Karpas-422 (cell line): ENCODE measurements at places on chromosomes 3 and 15.
A peak's percentile ranks its signal among the peaks of the same experiment; 100 is the strongest.

GRCh38 chr15:37872661-37873060 lies 61.8 kb upstream of the TMCO5A start:
- no peak for DNase-seq
- H3K27ac ChIP-seq = no peak overlapping the region
- no peaks in the 10 kb centered on the region; the same call in 1 of the 2 replicates for H3K27me3 ChIP-seq
- H3K4me3 ChIP-seq = no peak overlapping the region

DNA sequence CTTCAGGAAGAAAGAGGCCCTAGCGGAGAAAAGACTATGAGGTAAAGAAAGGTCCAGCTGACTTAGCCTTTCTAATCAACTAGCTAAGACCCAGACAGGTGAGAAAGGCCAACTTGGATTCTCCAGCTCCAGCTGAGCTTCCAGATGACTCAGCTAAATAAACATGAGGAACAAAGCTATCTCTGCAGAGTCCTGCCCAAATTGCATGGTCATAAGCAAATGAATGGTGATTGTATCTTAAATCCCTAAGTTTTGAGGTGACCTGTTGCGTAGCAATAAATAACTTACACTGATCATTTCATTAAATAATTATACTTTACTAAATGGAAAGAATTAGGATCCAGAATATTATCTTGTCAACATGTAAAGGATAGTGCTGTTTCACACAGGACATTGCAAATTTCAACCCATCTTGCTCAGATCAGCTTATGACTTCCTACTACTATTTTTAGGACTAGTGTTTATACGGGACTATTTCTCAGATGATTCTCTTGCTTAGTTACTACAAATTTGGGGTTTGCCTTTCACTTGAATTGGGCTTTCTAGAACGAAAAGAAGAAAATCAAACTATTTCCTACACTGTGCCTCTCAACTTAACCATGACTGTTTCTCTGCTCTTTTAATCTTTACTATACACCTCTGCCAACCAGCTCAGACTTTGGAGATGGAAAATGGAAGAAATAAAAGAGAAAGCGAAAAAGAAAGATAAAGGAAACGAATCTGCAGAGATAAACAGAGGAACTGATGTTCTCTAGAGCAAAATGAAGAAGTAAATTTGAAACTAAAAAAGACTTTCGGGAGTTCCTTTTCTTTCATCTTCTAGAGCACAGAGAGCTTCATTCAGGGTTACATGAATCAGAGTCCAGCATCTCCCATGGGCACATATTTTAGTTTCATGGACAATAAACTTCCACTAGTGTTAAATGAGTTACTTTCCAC lies 6.6 kb upstream of the ADGRG7 start:
- no peak overlapping the region for H3K27ac ChIP-seq
- H3K36me3 ChIP-seq = no peaks in the 10 kb centered on the region
- peak overlapping the region; percentile 54 for H3K4me3 ChIP-seq
- peaks cover 13% of the 10 kb centered on the region for H3K4me1 ChIP-seq
- DNase-seq = no peak
- H3K27me3 ChIP-seq = no peaks in the 10 kb centered on the region

DNA sequence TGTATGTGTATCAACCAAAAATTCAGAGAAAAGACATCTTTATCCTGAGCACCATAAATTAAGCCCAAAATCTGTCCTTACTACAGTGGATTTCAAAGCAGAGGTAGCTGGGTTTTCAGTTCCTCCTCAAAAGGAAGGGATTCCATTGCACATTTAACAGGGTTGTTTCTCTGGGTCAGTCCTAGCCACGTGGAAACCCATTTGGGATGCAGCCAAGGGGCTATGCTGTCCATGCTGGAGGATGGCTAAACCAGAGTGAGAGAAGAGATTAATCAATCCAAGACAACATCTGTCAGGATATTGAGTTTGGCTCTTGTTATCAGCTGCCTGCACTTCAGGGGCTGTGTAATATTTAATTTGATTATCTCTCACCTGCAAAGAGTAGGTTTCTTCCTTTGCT lies 28.1 kb downstream of the LSAMP start:
- DNase-seq = no peak
- H3K4me1 ChIP-seq = no peaks in the 10 kb centered on the region
- H3K4me3 ChIP-seq = no peak overlapping the region
- H3K27me3 ChIP-seq = no peaks in the 10 kb centered on the region

- no peak overlapping the region for H3K27ac ChIP-seq
- no peaks in the 10 kb centered on the region for H3K36me3 ChIP-seq
- no peak overlapping the region for H3K4me3 ChIP-seq
- no peaks in the 10 kb centered on the region for H3K27me3 ChIP-seq
- DNase-seq = no peak
Observed at GRCh38 chr15:60093273-60094067, 89.4 kb downstream of the FOXB1 start.

DNA sequence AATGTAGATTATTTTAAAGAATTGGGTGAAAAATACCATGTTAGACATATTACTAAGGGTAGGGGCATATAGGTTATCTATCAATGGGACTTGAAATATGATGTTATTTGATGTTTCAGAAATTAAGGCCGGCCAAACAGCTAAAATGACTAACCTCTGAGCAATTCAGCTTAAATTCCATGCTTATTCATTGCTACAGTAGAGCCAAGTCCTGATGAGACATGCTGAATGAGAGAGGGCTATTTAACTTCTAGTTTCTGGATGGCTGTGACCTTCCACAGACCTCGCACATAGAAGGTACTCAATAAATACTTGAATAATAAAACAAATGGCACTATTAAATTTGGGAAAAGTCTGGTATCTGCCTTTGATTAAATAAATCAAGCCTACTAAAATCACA lies 175.6 kb upstream of the WNT5A start:
- H3K27ac ChIP-seq = no peak overlapping the region
- DNase-seq = no peak
- H3K27me3 ChIP-seq = no peaks in the 10 kb centered on the region
- H3K36me3 ChIP-seq = no peaks in the 10 kb centered on the region

DNA sequence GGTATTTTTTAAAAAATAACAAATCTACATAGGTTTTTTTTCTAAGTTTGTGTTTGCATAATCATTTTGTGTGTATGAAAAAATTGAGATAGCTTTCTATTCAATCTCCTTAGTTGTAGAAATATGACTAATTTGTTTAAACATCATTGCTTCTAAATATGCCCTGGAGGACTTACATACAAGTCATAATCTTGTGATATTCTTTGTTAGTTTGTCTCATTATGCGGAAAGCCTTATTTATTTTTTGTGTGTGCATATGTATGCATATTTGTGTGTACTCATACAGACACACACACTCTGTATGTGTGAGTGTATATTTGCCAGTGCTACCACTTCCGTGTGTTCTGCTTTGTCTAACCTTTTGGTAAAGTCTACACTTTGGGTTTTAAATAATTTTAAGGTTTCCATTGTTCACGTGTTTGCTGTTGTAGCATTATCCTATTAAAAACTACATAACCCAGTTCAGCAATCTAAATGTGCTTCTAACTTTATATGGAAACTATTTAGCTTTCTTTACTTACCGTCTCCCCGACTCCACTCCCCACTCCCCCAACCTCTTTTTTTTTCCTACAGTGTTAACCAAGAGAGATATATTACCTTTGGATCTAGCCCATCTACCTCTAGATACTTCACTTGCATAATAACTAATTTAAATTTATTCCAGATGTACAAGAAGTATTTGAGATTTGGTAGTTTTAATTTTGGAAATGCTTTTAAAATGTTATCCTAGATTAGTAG lies 111.7 kb downstream of the FNDC3B start:
- no peaks in the 10 kb centered on the region for H3K4me1 ChIP-seq
- no peak overlapping the region for H3K4me3 ChIP-seq
- H3K36me3 ChIP-seq = no peaks in the 10 kb centered on the region
- H3K27ac ChIP-seq = no peak overlapping the region
- DNase-seq = no peak

DNA sequence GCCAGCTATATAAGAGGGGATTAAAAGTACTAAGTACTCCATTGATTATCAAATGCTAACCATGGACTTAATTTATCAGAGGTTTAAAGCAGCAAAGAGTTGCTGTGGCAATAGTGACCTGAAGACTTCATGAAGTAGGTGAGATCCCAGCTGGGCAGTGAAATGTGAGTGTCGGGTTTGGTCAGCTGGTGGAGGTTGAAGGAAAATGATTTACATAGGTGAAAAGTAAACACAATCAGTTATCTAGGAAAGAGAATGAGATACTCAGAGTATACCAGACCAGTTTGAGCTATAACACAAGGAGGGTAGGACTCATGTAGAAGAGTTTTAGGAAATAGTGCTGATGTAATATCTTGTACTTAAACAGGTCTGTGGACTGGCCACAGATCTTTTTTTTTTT lies 16.5 kb upstream of the FBXO22 start:
- DNase-seq = no peak
- H3K27me3 ChIP-seq = no peaks in the 10 kb centered on the region
- H3K36me3 ChIP-seq = peaks cover 3% of the 10 kb centered on the region; the same call in 1 of the 2 replicates
- H3K4me3 ChIP-seq = no peak overlapping the region

DNA sequence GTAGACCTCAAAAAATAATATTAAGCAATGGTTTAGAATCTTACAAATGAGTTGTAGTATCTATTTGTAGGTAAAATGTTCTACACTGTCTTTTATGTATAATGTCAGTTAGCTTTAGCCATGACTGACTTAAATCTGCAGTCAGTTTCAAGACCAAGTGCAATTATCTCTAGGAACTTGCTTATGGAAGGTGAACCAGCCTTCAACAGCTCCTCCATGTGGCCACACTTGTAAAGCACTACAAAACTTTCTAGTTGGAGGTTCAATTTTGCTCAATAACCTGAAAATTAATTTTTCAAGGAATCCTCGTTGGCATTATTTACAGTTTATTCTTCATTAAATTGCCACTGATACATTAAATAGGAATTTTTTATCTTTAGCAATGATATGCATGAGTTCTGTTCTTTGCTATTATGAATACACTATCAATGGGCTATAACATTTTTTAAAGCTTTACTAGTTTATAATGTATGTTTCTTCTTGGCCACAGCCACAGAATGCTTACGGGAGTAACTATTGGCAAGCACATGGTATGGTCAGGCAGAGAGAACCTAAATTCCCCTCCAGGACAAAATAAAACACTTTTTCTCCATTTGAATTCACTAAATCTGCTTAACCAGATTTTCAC lies 315.3 kb upstream of the UBE2E2 start:
- no peaks in the 10 kb centered on the region for H3K4me1 ChIP-seq
- no peak overlapping the region for H3K27ac ChIP-seq
- DNase-seq = peak; percentile 65
- H3K4me3 ChIP-seq = no peak overlapping the region
- no peaks in the 10 kb centered on the region for H3K27me3 ChIP-seq

DNA sequence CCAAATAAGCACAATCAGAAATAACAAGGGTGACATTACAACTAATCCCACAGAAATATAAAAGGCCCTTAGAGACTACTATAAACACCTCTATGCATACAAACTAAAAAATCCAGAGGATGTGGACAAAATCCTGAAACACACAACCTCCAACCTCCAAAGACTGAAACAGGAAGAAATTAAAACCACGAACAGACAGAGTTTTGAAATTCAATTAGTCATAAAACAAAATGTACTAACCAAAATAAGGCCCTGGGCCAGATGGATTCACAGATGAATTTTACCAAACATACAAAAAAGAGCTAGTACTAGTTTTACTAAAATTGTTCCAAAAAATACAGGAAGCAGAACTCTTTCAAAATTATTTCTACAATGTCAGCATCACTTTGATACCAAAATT lies 1043.6 kb downstream of the DIPK2A start:
- no peaks in the 10 kb centered on the region for H3K4me1 ChIP-seq
- no peak for DNase-seq
- no peak overlapping the region for H3K27ac ChIP-seq
- H3K36me3 ChIP-seq = no peaks in the 10 kb centered on the region

DNA sequence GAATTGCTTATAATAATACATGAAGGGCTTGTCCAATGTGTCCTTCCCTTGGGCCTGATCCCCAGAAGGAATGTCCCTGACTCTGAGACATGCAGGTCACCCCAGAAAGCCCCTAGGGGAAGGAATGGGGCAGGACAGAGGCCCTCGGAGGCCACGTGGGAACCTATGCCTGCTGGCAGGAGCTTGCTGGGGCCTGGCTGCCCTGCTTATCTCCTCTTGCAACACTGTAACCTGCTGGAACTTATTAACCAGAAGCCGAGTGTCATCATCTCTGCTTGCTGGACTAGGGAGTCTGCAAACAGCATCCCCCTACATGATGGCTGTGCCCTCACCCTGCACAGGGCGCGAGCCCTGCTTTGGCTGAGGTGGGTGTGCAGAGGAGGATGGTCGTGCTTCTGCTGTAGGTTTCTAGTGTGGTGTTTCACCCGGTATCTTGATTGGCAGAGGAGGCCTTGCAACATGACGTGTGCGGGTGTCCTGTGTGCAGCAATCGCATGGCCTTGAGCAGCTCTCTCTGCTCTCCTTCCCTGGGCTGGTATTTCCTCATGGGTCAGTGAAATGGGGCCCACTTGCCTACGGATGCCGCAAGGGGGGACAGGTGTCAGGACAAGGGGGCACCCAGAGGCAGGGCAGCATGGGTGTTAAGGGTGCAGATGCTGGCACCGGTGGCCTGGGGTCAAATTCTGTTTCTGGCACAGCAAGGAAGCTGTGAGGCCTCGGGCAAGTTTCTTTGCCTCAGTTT lies 5.0 kb downstream of the CHST13 start:
- no peak overlapping the region for H3K27ac ChIP-seq
- no peak overlapping the region for H3K4me3 ChIP-seq
- no peaks in the 10 kb centered on the region for H3K36me3 ChIP-seq
- H3K4me1 ChIP-seq = no peaks in the 10 kb centered on the region
- no peaks in the 10 kb centered on the region for H3K27me3 ChIP-seq
- DNase-seq = no peak

- no peaks in the 10 kb centered on the region for H3K4me1 ChIP-seq
- no peaks in the 10 kb centered on the region for H3K27me3 ChIP-seq
- no peaks in the 10 kb centered on the region; the same call in 1 of the 2 replicates for H3K36me3 ChIP-seq
Observed at GRCh38 chr3:72041511-72041910, 256.6 kb upstream of the PROK2 start.

GRCh38 chr3:7646851-7647250 lies 785.9 kb downstream of the GRM7 start:
- no peak overlapping the region for H3K27ac ChIP-seq
- no peaks in the 10 kb centered on the region for H3K4me1 ChIP-seq
- DNase-seq = no peak
- H3K4me3 ChIP-seq = no peak overlapping the region

- H3K4me1 ChIP-seq = peaks cover 16% of the 10 kb centered on the region
- no peaks in the 10 kb centered on the region for H3K27me3 ChIP-seq
- H3K36me3 ChIP-seq = no peaks in the 10 kb centered on the region
- no peak for DNase-seq
Observed at GRCh38 chr3:44031387-44032380, 210.0 kb upstream of the TOPAZ1 start.

- H3K27me3 ChIP-seq = no peaks in the 10 kb centered on the region
- H3K27ac ChIP-seq = peak overlapping the region; percentile 17; the same call in 1 of the 2 replicates
- DNase-seq = no peak
- peaks cover 30% of the 10 kb centered on the region for H3K36me3 ChIP-seq
Observed at GRCh38 chr3:52752045-52752660, 18.6 kb downstream of the NEK4 start.

GRCh38 chr3:53009826-53010539 lies 35.9 kb downstream of the SFMBT1 start:
- no peak overlapping the region for H3K27ac ChIP-seq
- no peak overlapping the region for H3K4me3 ChIP-seq
- no peaks in the 10 kb centered on the region for H3K27me3 ChIP-seq
- no peaks in the 10 kb centered on the region for H3K36me3 ChIP-seq

- H3K4me3 ChIP-seq = no peak overlapping the region
- H3K36me3 ChIP-seq = no peaks in the 10 kb centered on the region
- DNase-seq = no peak
- no peak overlapping the region for H3K27ac ChIP-seq
- H3K27me3 ChIP-seq = no peaks in the 10 kb centered on the region
- H3K4me1 ChIP-seq = peaks cover 3% of the 10 kb centered on the region; the same call in 1 of the 2 replicates
Observed at GRCh38 chr15:71648095-71648494, 162.3 kb upstream of the NR2E3 start.

- no peak overlapping the region for H3K27ac ChIP-seq
- no peaks in the 10 kb centered on the region for H3K36me3 ChIP-seq
- no peak overlapping the region for H3K4me3 ChIP-seq
- no peak for DNase-seq
Observed at GRCh38 chr3:78183906-78184599, 1144.2 kb downstream of the ROBO2 start.
